ENCODE measurements at places on chromosomes 1 and 21.

GRCh38 chr1:183520379-183520778, 48.1 kb downstream of the SMG7 start:
- H3K36me3 ChIP-seq: peaks cover 12% of the 10 kb centered on the region
- peaks cover 14% of the 10 kb centered on the region for H3K4me1 ChIP-seq
- no peaks in the 10 kb centered on the region for H3K27me3 ChIP-seq

DNA sequence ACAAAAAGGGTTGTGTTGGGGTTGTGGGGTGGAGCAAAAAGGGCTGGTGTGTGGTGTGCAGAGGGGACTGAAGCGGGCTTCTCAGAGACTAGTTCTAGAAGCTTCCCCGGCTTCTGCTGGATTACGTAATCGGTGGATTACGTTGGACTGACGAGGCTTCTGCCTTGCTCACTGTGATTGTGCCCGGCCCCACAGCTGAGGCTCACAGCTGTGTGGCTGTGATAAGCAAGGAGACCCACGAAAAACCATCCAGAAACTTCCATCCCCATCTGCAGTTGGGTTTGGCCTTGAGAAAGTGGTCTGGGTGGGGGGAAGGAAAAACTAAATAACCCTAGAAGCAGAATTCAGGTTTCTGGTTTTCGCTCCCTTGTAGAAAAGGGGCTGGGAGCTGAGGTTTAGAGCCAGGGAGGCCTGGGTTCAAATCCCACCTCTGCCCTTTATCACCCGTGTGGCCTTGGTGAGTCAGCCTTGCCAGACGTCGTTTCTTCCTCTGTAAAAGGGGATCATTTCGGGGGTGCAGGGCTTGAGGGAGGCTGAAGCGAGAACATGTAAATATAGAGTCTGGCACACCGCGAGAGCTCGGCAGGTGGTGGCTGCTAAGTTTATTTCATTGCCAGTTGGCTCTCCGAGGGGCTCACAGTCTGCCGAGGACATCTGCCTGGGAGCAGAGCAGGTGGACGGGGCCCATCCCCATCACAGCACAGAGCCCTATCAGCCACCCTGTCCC, 30.4 kb upstream of the DISP3 start:
- H3K27ac ChIP-seq: no peak overlapping the region
- peaks cover 4% of the 10 kb centered on the region for H3K4me1 ChIP-seq
- H3K4me3 ChIP-seq: no peak overlapping the region

DNA sequence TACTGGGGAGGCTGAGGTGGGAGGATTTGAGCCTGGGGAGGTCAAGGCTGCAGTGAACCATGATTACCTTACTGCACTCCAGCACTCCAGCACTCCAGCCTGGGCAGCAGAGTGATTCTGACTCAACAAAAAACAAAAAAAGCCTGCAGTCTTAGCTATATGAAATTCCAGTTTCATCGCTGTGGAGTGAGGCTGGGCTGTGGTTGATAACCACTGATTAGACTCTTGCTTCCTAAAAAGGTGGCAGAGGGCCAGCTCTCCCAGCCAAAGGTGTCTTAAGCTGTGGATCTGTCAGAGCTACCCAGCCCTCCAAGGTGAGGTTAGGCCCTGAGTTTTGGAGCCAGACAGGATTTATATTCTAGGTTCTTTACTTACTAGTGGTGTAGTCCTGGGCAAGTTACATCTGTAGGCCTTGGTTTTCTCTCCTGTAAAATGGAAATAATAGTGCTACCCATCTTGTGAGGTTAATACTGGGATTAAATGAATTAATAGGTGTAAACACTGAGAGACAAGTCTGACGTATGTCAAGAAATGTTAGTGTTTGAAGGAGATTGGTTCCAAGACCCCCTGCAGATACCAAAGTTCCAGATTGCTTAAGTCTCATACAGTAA, 35.9 kb downstream of the TMCC2 start:
- H3K27me3 ChIP-seq: peaks cover 9% of the 10 kb centered on the region
- DNase-seq: no peak
- H3K36me3 ChIP-seq: no peaks in the 10 kb centered on the region
- peaks cover 4% of the 10 kb centered on the region for H3K4me1 ChIP-seq
- H3K27ac ChIP-seq: no peak overlapping the region

DNA sequence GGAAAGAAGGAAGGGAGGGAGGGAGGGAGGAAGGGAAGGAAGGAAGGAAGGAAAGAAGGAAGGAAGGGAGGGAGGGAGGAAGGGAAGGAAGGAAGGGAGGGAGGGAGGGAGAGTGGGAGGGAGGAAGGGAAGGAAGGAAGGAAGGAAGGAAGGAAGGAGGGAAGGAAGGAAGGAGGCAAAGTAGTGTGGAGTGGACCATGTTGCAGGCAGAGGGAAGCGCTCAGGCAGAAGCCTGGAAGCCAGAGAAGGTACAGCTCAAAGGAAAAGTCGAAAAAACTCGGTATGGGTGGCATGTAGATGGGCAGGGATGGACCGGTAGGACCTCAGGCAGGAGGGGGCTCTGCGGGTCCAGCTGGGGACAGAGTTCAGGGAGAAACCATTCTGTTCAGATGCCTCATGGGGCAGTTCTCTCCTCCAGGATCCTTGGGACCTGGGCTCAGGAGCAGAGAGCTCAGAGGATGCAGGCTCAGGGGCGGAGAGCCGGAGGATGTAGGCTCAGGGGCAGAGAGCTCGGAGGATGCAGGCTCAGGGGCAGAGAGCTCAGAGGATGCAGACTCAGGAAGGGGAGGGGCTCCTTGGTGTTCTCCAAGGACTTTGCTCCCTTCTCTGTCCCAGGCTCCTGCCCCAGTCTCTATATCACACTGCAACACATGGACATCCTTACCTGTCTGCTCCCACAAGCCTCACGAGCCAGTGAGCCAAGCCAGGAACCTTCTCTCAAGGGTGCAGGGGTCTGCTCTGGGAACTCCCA, 13.6 kb upstream of the PADI3 start:
- DNase-seq: no peak
- no peak overlapping the region for H3K4me3 ChIP-seq
- H3K4me1 ChIP-seq: peaks cover 4% of the 10 kb centered on the region
- peaks cover 12% of the 10 kb centered on the region for H3K27me3 ChIP-seq

DNA sequence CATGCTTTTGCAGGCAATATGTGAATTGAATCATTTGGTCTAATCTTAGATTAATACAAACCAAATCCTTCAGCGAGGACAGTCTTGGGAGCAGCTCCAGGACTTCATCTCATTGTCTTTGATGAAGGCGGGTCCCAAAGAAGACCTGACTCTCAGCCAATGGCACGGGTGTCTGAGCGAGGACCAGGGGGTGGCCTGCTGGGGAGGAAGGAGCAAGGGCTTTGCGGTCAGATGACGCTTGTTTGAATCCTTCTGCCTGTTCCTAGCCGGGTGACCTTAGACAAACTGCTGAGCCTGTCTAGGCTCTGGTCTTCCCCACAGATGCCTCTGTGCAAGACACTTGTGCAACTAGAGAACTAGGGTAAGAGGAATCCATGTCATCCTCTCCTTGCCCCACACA, 312.1 kb upstream of the VAMP3 start:
- DNase-seq: no peak
- peaks cover 5% of the 10 kb centered on the region for H3K4me1 ChIP-seq
- no peaks in the 10 kb centered on the region for H3K36me3 ChIP-seq
- H3K27ac ChIP-seq: no peak overlapping the region

DNA sequence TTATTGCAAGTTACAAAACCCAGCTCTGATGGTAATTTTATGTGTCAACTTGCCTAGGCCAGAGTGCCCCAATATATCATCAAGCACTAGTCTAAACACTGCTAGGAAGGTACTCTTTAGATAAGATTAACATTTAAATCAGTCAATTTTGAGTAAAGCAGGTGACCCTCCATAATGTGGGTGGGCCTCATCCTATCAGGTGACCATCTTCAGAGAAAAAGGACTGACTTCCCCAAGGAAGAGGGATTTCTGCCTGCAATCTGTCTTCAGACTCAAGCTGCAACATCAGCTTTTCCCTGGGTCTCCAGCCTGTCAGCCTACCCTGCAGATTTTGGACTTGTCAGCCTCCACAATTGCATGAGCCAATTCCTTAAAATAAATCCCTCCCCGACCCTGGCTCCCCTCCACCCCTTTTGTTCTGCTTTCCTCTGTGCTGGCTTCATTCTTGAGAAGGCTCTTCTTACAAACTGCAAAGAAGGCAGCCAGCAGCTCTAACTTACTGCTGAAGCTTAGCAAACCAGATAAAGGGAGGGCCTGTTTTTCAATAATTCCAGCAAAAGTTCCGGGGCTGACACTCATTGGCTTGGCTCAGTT, 56.4 kb upstream of the RUNX3 start:
- H3K4me3 ChIP-seq: peak overlapping the region; percentile 21
- peaks cover 7% of the 10 kb centered on the region for H3K27me3 ChIP-seq
- peaks cover 67% of the 10 kb centered on the region for H3K4me1 ChIP-seq

DNA sequence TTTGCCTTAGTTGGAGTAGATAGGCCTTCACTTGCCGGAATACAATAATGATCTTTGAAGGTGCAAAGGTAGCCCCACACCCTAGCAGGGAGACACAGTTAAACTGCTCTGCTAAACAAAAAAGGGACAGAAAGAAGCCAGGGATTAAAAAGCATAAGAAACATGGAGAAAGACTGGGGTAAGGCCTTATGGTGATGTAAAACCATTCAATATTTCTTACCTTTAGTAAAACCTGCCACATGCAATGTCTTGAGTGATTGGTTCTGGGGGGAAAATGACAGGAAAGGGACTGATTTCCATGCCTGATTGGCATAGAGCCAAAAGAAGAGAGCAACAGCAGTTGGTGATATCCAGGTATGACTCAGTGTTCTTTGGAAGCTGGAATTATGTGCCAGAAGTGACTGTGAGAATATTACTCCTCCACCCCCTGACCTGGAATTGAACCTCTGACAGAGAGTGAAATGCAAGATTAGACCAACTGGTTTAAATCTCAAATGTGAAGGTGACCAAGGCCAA, 8.1 kb downstream of the DNASE2B start:
- peaks cover 4% of the 10 kb centered on the region for H3K27me3 ChIP-seq
- DNase-seq: no peak
- H3K4me3 ChIP-seq: no peak overlapping the region

GRCh38 chr1:51926171-51926812, 47.8 kb upstream of the NRDC start:
- no peak overlapping the region for H3K4me3 ChIP-seq
- peaks cover 5% of the 10 kb centered on the region for H3K36me3 ChIP-seq
- H3K27me3 ChIP-seq: peaks cover 48% of the 10 kb centered on the region
- no peak overlapping the region for H3K27ac ChIP-seq
- DNase-seq: no peak

DNA sequence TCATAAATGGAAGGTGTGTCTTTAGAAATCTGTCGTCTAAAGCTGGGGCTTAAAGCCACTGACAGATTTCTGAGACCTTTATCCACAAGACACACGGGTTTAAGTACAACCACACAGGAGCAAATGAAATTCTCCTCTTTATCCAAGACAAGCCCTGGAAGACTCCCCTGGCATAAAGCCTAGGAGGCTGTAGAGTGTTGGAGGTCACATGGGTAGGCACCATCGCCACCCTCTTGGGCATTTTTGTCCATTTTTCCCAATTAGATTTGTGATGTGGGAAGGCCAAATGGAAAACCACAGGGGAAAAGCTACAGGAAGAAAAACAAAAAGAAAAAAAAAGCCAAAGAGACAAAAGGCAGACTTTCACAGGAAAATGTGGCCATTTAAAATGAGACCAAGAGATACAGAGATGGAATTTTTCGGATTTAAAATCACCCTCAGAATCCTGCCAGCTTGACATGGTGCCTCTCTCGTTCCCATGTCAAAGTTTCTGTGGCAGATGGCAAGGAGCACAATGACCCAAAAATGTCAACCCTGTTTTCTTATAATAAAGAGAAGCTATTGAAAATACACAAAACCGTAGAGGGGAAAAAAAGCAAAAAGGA, 91.9 kb downstream of the PLD5 start:
- no peak overlapping the region for H3K27ac ChIP-seq
- no peaks in the 10 kb centered on the region for H3K36me3 ChIP-seq
- H3K4me3 ChIP-seq: no peak overlapping the region
- no peaks in the 10 kb centered on the region for H3K4me1 ChIP-seq
- H3K27me3 ChIP-seq: peaks cover 24% of the 10 kb centered on the region
- no peak for DNase-seq

- H3K27me3 ChIP-seq: no peaks in the 10 kb centered on the region
- H3K4me3 ChIP-seq: no peak overlapping the region
- no peak overlapping the region for H3K27ac ChIP-seq
- no peaks in the 10 kb centered on the region for H3K36me3 ChIP-seq
- H3K4me1 ChIP-seq: no peaks in the 10 kb centered on the region
These were observed 118.8 kb downstream of the BRINP2 start for GRCh38 chr1:177289532-177289931.

- no peak overlapping the region for H3K27ac ChIP-seq
- peaks cover 74% of the 10 kb centered on the region for H3K27me3 ChIP-seq
- H3K4me3 ChIP-seq: no peak overlapping the region
- peaks cover 5% of the 10 kb centered on the region for H3K4me1 ChIP-seq
These were observed 83.8 kb downstream of the PLXNA2 start for GRCh38 chr1:208160259-208160819.

DNA sequence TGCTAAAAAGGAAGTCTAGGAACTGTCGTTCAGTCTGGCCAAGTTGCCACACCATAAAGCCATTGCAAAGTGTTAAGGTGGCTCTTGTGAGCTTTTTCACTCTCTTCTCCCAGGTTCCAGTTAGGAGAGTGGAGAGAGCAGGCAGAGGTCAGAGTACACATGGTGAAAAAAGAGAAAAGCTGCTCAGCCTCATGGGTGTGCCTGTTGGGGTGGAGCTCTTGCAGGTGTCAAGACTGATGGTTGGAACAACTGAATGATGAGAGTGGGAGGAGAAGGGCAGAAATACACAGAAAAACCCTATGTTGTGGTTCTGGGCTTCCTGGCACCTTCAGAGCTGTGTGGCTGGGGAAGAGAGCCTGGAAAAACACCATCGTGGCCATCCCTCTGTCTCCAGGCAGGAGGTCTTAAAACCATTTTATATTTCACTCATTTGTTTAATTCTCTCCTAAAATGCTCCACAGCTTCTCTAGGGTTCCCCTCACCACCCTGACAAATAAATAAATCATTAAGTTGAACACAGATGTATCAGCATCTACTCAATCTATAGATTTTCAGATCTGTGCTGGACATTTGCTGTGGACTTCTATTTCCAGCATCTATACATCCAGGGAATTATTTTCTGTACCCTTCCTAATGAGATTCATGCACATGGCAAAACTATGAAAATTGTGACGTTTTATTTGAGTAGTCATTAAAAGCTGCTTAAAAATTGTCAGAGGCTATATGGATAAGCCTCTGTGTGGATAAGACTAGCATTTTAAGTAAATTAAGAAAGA, 17.5 kb downstream of the UBASH3A start:
- H3K4me3 ChIP-seq: peak overlapping the region; percentile 47
- H3K27me3 ChIP-seq: no peaks in the 10 kb centered on the region
- H3K4me1 ChIP-seq: peaks cover 59% of the 10 kb centered on the region
- H3K27ac ChIP-seq: peak overlapping the region; percentile 96
- no peak for DNase-seq

DNA sequence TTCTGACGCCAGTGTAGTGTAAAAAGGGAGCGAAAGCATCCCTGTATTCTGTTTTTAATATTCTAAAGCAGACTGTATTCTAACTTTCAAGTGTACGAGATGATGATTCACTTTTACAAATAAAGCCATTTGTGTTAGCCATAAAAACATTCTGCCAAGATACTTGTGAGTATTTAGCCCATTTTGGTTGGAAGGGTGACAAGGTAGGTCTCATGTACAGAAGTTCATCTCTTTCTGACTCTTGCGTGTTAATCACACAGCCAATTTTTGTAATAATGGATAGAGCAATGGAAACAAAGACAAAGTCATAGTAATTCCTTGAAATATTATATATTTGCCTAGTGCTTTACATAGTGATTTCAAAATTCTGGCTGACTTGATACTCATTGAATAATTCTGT, 125.3 kb upstream of the GREM2 start:
- H3K36me3 ChIP-seq: peaks cover under 1% of the 10 kb centered on the region
- H3K4me1 ChIP-seq: peaks cover under 1% of the 10 kb centered on the region
- no peak overlapping the region for H3K4me3 ChIP-seq
